ENCODE measurements at places on chromosomes 3 and 15. TPM values are rescaled to one million over a fixed set of nuclear protein-coding genes. Genes with fewer than 3 reads are reported as not detected.

The COMMD2 gene
- 36.8 TPM for polyA plus RNA-seq

GRCh38 chr3:186259612-186260383, 102.2 kb downstream of the DGKG start:
- no peaks in the 10 kb centered on the region for H3K36me3 ChIP-seq
- no peaks in the 10 kb centered on the region for H3K4me1 ChIP-seq
- H3K27ac ChIP-seq: no peak overlapping the region
- no peaks in the 10 kb centered on the region for H3K27me3 ChIP-seq
- peak; percentile 64 for DNase-seq

- H3K4me1 ChIP-seq: peaks cover 20% of the 10 kb centered on the region
- H3K27me3 ChIP-seq: no peaks in the 10 kb centered on the region
- peak overlapping the region; percentile 27 for H3K4me3 ChIP-seq
- DNase-seq: peak; percentile 97
Measured at GRCh38 chr3:72891053-72891855, 3.4 kb downstream of the GXYLT2 start.

GRCh38 chr15:59838900-59839299, 149.8 kb upstream of the BNIP2 start:
- no peaks in the 10 kb centered on the region for H3K36me3 ChIP-seq
- no peaks in the 10 kb centered on the region for H3K4me1 ChIP-seq
- DNase-seq: no peak
- H3K4me3 ChIP-seq: no peak overlapping the region

GRCh38 chr3:7978087-7978422, 523.6 kb upstream of the LMCD1 start:
- H3K4me1 ChIP-seq: no peaks in the 10 kb centered on the region
- H3K27me3 ChIP-seq: no peaks in the 10 kb centered on the region
- no peaks in the 10 kb centered on the region for H3K36me3 ChIP-seq
- DNase-seq: peak; percentile 26
- H3K4me3 ChIP-seq: no peak overlapping the region
- no peak overlapping the region for H3K27ac ChIP-seq

Data from fibroblast of lung (primary cell).